ENCODE measurements at places on chromosomes 2 and 18. TPM values are rescaled to one million over a fixed set of nuclear protein-coding genes. Genes with fewer than 3 reads are reported as not detected.

DNA sequence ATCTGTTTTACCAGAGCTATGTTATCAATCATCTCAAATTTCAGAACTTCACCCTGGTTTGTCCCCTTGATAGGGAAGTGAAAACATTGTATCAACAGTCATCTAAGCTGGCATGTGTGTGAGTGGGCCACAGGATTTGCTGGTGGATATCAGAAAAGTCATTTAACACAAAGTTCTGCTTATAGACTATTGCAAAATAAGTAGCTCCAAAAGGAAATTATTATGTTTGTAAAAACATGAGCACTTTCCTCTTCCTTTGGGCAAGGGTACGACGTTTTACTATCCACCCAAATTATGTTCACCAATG is 20.7 kb upstream of the COPS8 start:
- DNase-seq: no peak

- DNase-seq: peak; percentile 68
Observed at GRCh38 chr2:9990736-9991135, 39.2 kb downstream of the GRHL1 start.

- no peak for DNase-seq
Observed at GRCh38 chr2:64795024-64795592, 141.4 kb upstream of the SERTAD2 start.

C2orf80 gene
- not detected for total RNA-seq

GAL3ST2 gene
- total RNA-seq: 0.44 TPM
